ENCODE measurements at places on chromosomes 4 and X.

DNA sequence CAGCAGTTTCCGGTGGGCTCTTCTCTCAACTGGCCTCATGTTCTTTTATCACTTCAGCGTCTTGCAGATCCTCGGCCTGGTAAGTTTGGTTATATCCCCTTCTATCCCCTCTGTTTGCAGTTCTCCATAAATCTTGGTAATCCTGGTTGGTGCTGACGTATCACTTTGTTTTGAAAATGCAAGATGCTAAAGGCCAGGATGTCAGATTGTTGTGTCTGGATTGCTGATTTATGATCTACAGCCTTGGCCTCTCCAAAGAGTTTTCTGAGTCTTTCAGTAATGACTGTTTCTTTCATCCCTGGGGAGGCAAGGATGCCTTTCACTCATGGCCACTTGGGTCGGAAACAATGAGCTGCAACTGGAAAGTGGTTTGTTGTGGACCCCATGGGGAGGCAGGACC lies 146.4 kb downstream of the AMMECR1 start:
- DNase-seq: no peak

- DNase-seq: no peak
These were observed 35.5 kb downstream of the NOP14 start for GRCh38 chr4:2927696-2928075.

GRCh38 chrX:18887825-18888212 lies 96.1 kb downstream of the PHKA2 start:
- no peak for DNase-seq

DNA sequence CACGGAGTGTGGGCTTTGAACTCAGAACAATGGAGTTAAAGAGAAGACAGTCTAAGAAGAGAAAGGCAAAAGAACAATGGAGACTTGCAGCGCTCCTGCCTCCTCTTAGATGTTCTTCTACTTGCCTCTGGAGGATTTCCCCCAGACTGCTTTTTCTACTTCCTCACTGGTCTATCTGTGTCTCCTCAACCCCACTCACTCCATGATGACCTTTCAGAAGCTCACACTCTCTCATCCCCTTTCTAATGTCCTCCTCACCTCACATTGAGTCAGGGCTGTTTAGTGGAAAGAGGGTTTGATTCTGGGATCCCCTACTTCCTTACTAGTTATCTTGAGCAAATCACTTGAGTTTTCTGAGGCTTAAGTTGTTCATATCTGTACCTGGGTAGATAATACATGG lies 12.2 kb upstream of the HERC6 start:
- no peak for DNase-seq

GRCh38 chr4:155722336-155722735 lies 36.5 kb upstream of the GUCY1B1 start:
- no peak for DNase-seq

DNA sequence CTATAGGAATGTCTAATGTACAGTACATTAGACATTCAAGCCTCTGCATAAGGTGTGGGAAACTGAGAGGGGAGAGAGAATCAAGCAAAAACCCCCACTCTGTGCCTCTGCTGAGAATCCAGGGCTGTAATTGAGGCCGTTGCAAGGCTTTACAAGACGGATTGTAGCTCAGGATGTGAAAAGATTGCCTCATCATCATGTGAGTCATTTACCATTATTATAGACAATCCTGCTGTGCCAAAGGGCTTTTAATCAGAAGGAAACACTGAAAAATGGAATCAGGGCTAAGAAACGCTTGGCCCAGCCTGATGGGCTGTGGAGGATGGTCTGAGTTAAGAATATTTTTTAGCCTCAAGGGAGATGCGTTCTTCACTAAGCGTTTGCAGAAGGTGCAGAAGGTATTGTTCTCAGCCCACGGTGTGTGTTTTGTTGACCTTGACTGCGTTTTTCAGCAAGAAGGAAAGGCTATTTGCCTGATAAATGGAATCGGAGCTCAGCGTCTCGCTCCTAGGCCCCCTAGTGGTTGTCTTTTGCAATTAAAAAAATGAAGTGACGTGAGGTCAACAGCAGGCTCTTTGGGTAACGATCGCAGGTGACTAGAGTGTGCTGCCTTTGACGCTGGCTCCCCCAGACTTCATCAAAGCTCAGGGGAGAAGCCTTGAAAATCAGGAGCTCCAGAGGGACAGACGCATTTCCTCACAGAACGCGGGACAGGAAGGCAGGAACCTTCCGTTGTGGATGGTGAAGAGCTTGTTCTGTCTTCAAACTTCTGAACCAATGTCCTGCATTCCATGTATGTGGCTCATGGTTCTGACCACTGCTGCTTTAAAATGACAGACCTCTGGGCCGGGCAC lies 18.1 kb upstream of the CHRNA9 start:
- DNase-seq: peak; percentile 27

DNA sequence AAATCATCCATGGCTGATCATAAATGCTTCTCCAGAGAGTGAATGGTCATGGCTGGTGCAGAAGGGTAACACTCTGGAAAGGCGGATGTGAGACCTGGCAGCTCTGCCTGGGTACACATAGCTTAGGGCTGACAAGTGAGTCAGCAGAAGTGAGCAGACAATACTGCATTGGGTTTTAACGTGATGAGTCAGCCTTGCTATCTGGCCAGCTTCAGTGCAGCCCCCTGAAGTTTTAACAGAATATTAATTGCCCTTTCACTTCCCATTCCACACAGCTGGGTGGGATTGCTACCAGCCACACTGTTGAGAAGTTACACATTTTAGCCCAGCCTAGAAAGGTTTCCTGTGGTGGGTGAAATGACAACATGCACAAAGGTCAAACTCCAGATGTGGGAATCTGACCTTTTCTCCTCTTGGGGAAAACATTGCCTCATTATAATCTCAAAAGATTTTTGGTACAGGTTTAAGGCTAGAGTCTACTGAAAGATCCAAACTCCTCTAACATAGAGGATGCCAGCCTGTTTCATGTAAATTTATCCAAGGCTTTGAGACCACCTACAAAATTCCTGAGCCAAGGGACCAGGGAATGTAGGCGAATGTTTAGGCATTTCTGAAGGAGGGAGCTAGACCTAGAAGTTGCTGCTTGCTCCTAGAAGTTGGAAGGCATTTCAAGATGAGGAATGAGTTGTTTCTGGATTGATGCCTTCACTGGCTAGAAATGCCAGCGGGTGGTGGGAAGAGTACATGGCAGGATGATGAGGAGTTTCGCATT lies 230.3 kb upstream of the PGRMC2 start:
- DNase-seq: no peak

GRCh38 chr4:6781113-6781512 lies 1.4 kb upstream of the KIAA0232 start:
- DNase-seq: no peak

DNA sequence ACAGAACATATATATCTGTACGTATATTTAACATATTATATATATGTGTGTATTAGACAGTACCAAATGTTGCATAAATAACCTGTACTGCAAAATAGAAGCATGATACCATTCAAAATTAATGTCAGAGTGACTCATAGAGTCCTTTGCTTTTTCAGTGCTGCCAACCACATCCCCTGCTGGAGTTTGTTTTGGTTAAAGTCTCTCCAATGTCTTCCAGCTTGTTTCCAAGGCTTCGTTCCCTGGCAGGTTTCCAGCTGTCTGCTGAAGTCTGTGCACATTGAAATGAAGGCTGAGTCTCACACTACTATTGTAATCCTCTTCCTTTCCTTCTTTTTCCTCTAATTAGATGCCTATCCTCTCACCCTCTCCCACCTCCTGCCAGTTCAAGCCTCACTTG lies 14.9 kb downstream of the NRK start:
- DNase-seq: no peak

DNA sequence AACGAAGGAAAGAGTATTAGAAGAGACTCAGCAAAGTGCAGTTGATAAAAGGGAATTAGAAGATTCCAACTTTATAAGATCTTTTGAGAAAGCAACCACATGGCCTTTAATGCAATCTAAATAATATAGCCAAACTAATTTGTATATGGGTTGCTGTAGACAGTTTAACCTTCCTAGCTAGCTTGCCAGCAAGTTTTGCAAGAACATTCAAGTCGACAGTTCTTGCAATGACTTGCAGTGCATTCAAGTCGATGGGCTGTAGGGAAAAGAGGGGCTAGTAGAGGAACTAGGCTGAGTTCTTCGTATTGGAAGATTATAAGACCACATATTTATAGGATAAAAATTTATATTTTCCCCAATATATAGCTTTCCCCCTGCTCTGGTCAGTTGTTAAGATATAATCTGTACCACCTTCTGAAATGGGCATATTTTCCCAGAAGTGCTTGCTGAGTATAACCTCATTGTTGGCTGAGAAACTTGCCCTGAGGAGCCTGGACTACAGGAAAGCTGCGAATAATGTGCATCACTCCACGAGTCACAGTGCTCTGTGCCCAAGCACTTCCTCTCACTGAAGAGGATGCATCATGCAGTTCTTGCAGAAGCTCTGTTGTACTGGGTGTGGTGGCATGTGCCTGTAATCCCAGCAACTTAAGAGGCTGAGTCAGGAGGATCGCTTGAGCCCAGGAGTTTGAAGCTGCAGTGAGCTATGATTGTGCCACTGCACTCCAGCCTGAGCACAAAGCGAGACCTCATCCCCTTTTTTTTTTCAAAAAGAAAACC lies 56.7 kb downstream of the DOCK11 start:
- DNase-seq: no peak

GRCh38 chr4:1346781-1347409 lies at the start of gene UVSSA:
TSS of gene UVSSA (plus strand) at chr4:1347208. CDS start at chr4:1348092, 884 bp downstream.
- DNase-seq: peak; percentile 100

GRCh38 chr4:145195167-145195952 lies 15.0 kb upstream of the OTUD4 start:
- DNase-seq: no peak

DNA sequence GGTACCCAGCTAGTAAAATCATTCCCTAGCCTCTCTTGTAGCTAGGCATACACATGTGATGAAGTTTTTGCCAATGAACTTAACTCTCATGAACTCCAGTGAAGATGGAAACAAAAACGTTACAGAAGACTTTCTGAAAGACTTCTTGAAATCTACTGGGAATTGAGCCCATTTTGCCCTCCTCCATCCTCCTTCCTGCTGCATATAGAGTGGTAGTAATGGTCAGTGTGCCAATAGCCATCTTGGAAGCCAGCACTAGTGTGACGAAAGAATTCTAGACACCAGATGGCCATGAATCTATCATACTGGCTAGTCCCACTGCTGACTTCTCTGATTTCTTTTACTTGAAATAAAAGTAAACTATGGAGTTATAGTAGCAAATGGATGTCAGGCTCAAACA lies 30.9 kb upstream of the PPA2 start:
- no peak for DNase-seq

GRCh38 chr4:62288808-62289541 lies 1088.8 kb downstream of the ADGRL3 start:
- DNase-seq: no peak

- DNase-seq: peak; percentile 84
These were observed 531 bp downstream of the DGKQ start for GRCh38 chr4:972651-973424.

- no peak for DNase-seq
These were observed 102.0 kb downstream of the KLHL8 start for GRCh38 chr4:87118421-87118820.

DNA sequence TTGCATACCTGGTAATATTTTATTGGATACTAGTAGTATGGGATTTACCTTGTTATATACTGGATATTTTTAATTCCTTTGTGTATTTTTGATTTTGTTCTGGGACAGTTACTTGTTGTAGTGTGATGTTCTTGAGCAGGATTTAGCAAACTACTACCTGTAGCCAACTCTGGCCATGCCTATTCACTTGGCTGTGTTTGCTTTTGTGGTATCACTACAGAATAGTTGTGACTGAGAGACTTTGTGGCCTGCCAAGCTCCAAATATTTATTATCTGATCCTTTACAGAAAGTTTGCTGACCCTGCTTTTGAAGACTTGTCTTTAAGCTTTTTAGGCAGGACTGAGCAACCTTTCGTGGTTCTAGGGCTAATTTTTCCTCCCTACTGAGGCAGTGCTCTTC lies 17.8 kb downstream of the ZCCHC4 start:
- no peak for DNase-seq

- DNase-seq: no peak
These were observed 161.2 kb downstream of the RAPGEF2 start for GRCh38 chr4:159264057-159264456.

- no peak for DNase-seq
These were observed at the start of gene SHROOM4 for GRCh38 chrX:50813843-50814661. TSS of gene SHROOM4 (minus strand) at chrX:50814194. CDS start at chrX:50814018, 176 bp downstream.

GRCh38 chrX:101062176-101062575 lies 10.3 kb upstream of the TRMT2B start:
- DNase-seq: no peak

GRCh38 chr4:2537011-2537830 lies 774 bp downstream of the FAM193A start:
- peak; percentile 56 for DNase-seq

DNA sequence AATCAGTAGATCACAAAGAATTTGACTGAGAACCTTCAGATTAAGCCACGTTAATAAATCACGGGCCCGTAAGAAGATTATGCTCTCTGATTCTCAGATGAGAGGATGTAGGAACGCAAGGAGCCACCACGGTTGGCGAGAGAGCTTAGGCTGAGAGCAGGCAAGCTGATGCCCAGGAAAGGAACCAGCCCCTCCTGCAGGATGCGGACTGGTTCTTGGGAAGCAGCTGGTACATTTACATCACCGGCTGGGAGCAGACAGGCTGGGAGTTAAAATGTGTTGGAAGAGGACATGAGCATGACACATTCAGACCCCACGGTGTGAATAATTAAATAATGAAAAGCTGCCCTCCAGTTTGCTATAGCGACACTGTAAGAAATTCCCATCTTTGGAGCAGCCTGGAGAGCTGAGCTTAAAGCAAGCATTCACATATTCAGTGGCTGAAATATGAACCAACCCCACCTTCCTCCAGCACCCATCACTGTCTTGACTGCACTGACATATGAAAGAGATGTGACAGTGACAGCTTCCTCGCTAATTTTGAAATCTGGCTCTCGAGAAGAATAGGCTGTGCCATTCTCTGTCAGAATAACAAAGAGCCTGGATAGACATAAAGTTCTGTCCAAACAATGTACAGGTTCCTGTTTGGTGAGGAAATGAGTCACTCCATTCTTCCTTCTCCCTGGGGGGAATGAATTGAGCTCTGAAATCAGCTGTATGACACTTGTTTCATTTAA lies 33.1 kb downstream of the LNX1 start:
- no peak for DNase-seq

DNA sequence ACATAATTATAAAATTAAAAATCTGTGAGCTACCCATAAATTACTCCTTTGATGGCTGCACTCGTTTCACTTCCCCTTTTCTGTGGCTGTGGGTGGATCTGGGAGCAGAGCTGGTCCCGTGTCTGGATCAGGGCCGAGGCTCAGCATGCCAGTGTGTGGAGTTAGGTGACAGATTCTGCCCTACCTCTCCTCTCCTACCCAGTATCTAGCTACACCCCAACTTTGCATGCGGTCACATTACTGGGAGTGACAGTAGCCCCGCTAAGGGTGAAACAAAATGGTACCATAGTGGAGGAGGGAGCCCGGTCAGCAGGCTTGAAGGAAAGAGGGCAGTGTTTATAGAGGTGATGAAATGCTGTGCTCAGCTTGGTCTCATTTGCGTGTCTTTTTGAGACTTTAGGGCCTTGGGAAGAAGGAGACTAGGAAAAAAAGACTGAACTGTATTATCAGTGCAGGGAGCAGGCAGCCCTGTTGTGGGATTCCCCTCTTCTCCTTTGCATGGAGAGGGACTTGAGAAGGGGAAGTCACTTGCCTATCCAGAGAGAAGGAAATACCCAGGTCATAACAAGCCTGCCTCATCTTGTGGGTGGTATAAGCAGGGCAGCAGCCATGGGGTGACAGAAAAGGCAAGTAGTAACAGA lies 48.4 kb downstream of the ARHGAP10 start:
- no peak for DNase-seq

- no peak for DNase-seq
These were observed 55.7 kb upstream of the SHISA3 start for GRCh38 chr4:42341518-42342026.

- no peak for DNase-seq
These were observed 22.2 kb downstream of the PRDM8 start for GRCh38 chr4:80219301-80220025.

- no peak for DNase-seq
These were observed 29.1 kb downstream of the TTC29 start for GRCh38 chr4:146916479-146917076.

Measured in stimulated activated CD4-positive, alpha-beta T cell treated with anti-CD3 and anti-CD28 coated beads, Interleukin-4, amount 100 ng/mL, for 4 hours (primary cell).